ENCODE measurements at places on chromosomes 4 and X.

DNA sequence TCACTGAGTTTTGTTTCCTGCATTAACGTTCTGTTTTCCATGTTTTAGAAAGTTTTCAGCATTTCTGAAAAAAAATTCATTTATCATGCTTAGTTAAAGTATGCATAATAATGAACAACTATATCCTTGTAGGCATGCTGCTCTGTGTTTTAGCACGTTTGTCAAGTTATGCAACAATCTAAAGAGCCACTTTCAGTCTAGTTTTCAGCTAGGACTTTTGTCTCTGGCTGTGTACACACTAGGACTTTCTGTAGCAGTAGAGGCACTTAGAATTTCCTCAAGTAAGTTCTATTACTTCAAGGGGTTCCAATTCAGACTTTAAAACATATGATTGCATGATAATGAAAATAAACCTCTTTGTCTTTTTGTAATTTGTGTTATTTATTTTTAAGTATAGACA is 12.4 kb downstream of the DCAF8L1 start:
- no peak for DNase-seq

DNA sequence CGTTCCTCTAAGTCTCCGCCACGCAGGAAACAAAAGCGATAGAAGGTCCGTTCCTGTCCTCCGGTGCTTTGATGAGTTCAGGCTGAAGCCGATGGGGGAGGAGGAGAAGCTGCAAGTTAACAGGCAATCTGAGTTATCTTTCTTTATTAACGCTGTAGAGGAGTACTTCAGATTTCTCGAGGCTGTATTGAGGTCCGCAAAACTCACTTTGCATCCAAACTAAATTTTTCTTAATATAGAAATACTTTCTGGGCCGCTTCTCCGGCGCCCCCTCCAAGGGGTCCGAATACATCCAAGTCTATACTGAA is 395 bp upstream of the SOWAHB start:
- DNase-seq: no peak

DNA sequence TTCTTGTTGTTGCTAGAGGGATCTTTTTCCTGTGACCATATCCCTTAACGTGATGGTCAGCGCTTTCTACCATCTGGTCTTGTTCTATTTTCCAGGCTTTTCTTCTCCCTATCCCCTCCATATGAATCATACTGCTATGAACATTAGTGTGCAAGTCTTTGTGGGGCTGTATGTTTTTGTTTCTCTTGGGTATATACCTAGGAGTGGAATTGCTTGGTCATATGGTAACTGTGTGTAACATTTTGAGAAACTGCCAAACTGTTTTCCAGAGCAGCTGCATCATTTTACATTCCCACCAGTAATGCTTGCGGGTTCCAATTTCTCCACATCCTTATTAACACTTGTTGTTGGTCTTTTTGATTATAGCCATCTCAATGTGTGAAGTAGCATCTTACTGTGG is 121.4 kb downstream of the SPRY1 start:
- DNase-seq: no peak

DNA sequence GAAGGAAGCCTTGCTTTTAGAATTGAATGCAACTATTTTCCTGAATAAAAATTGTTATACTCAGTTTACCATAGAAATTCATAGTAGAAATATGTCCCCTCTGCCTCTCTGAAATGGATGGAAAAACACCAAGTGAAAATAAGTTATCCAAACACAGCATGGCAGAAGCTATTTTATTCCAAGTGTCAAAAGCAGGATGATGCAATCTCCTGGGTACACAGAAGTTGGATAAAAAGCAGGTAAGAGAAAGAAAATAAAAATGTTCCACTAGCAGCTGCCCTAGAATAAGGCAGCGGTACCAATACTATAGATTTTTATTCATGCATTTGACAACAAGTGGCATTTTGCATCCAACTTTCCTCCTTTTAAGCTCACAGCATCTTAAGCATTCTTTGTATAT is 89.0 kb upstream of the TENT5D start:
- DNase-seq: no peak

Data from Panc1 (cell line).